ENCODE measurements at places on chromosomes 11 and 22. TPM values are rescaled to one million over a fixed set of nuclear protein-coding genes. Genes with fewer than 3 reads are reported as not detected.

The PNPLA3 gene
- total RNA-seq, result 5.2 TPM

- DNase-seq, result no peak
These were observed 181.3 kb upstream of the SEZ6L start for GRCh38 chr22:25987948-25988347.

DNA sequence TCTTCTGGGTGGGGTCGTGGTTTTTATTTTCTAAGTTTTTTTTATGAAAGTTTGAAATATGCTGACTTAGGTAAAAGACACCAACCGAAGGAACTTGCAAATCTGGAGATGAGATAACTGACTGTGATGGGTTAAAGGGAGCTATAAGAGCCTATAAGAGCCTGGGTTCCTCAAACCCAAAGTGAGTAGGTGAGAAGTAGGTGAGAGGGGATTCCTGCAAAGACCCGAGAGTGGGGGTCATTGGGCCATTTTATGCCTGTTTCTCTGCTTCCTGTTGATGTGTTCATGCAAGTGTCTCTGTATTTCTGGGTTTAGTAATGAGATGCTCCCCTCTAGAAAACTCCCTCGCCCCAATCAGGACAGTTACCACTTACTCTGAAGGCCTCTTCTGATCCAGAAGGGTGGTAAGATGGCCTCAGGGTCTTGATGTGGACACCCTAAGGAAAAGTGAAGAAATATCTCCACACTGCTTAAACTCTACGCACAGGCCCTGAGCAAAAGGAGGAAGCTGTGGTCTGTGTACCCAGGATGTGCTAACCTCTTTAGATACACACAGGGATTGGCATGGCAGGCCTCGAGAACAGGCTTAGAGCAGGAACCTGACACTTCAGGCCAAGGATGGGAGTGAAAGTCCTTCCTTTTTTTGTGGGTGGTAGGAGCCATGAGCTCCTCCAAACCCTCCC is 1.8 kb downstream of the FLI1 start:
- DNase-seq, result no peak

- no peak for DNase-seq
These were observed 400.5 kb downstream of the SHANK2 start for GRCh38 chr11:70851907-70852306.

- peak; percentile 13 for DNase-seq
These were observed 12.1 kb upstream of the SF1 start for GRCh38 chr11:64790205-64791095.

- no peak for DNase-seq
These were observed 19.6 kb downstream of the VPS37C start for GRCh38 chr11:61141601-61142028.

DNA sequence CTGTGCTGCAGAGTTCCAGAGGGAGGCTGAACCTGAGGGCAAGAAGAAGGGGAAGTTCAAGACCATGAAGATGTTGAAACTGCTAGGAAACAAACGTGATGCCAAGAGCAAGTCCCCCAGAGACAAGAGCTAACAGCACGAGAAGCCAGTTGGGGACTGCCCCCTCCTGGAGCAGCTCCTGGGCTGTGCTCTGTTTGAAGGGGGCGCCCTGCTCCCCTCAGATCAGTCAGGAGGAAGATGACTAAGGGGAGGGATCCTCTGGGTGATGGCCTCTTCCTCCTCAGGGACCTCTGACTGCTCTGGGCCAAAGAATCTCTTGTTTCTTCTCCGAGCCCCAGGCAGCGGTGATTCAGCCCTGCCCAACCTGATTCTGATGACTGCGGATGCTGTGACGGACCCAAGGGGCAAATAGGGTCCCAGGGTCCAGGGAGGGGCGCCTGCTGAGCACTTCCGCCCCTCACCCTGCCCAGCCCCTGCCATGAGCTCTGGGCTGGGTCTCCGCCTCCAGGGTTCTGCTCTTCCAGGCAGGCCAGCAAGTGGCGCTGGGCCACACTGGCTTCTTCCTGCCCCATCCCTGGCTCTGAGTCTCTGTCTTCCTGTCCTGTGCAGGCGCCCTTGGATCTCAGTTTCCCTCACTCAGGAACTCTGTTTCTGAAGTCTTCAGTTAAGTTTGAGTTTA is 12.6 kb downstream of the C22orf23 start:
- no peak for DNase-seq

The FGF4 gene
- not detected for total RNA-seq

DNA sequence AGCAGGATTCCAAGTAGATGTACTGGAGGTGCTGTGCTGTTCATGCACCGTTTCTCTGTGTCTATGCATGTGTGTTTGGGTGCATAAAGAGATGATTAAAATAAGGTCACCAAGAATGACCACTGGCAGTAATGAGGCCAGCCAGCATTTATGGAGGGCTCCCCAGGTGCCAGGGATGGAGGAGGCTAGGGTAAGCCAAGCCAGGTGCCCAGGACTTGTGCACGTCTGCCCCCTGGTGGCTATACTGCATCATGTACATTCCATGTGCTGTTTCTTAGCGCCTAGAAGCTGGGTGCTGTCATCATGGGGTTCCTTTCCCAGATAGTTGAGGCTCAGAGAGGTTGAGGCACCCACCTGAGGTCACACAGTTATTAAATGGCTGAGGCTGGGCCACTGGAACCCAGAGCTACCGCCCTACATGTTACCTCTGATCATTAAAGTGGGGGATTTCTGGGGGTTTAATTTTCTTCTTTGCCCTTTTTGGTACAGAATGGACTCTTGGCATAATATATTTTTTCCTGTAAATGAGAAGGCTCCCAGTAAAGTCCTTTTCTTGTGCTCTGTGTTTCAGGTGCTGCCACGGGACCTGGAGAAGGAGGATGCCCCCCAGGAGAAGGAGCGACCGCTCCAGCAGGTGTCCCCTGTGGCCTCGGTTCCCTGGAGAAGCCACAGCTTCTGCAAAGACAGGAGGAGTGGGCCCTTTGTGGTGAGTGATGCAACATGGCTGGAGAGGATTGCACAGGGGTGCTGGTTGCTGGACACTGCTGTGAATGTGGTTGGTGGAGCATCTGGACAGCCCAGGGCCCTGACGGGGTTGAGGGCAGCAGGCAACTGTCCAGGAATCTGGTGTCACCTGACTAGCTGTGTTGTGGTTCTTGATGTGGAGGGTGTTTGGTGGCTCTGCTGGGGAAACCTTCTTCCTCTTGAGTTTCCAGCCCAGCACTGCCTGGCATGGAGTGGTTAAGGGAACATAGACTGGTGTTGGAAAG is 96.4 kb downstream of the KIAA1671 start:
- DNase-seq, result peak; percentile 71

- DNase-seq, result no peak
These were observed 90.9 kb upstream of the TP53I11 start for GRCh38 chr11:45041596-45041995.

DNA sequence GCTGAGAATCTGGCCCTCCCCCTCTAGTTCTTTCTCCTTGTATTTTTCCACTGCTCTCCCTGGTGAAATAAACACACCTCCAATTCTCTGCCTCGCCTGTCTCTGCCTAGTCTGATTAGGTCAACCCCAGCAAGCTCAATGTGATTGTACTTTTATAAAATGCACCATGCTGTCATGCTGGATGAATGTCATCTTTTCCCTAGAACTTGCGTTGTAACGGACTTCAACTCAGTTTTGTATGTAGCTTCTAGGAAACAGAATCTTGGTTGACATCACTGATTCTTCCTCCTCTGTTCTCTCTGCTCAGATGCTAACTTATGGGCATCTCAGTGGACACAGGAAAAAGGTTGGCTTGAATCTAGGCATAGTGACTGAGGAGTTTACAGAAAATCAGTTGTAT is 261.9 kb upstream of the ISX start:
- no peak for DNase-seq

DNA sequence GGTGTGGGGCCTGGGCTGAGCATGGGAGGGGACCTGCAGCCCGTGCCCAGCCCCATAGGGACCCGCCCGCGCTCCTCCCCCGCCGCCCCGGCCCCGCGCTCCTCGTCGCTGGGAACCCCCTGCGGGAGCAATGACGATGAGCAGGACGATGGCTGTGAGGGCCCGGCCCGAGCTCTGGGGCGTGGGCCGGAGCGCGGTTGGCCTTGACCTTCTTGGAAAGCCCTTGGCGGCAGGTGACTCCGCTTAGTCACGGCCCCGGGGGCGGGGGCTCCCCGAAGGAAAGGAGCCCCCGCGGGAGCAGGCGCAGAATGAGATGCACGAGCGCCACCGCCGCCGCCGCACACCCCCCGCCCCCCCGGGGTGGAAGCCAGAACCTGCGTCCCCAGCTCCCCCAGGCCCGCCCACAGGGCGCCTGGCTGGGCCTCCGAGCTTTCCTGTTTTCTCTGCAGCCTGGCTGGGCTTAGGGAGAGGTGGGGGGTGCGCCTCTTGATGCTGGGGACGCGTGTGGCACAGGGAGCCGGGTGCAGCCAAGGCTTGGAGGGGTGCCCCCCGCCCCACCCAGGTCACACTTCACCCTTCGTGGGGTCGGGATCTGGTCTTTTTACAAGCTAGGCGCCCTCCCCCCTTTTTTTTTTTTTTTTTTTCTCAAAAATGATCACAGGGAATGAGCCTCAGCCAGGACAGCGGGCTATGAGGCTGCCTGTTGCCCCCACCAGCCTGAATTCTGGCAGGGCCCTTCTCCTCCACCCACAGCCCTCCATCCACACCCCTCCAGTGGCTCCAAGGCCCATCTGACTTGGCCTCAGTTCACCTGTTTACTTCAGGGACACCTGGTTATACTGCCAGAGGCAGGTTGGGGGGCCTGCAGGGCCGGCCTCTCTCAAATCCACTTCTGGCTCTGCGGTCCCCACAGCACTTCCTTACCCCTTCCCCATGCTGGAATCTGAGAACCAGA is 17.9 kb downstream of the CRELD2 start:
- peak; percentile 97 for DNase-seq

DNA sequence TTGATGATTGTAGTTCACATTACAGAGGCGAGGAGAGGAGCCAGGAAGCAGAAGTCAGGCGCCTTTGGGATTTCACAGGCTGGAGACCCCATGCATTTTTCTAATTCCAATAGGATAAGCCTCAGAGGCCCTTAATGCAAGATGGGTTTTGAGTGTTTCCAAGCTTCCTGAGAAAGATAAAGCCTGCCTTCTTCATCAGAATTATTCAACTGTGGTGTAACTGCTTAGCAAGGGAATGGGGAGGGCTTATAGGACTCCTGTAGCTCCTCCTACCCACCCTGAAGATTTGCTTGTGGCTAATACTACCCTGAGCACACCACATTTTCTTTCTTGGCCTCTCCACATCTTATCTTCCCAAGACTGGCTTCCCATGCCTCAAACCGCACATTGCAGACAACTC is 151.1 kb upstream of the ISX start:
- DNase-seq, result no peak

DNA sequence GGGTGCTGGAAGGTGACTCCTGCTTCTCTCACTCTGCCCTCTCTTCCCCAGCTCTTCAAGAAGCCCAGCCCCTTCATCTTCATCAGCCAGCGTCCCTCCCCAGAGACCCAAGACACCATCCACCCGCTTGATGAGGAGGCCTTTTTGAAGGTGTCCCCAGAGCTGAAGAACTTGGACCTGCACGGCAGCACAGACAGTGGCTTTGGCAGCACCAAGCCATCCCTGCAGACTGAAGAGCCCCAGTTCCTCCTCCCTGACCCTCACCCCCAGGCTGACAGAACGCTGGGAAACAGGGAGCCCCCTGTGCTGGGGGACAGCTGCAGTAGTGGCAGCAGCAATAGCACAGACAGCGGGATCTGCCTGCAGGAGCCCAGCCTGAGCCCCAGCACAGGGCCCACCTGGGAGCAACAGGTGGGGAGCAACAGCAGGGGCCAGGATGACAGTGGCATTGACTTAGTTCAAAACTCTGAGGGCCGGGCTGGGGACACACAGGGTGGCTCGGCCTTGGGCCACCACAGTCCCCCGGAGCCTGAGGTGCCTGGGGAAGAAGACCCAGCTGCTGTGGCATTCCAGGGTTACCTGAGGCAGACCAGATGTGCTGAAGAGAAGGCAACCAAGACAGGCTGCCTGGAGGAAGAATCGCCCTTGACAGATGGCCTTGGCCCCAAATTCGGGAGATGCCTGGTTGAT is 12.6 kb downstream of the IL10RA start:
- DNase-seq, result no peak

The GLYAT gene
- 8.2 TPM for total RNA-seq

The C1QTNF6 gene
- 1.8 TPM for total RNA-seq
